ENCODE measurements at places on chromosomes 13 and 19.
A peak's percentile ranks its signal among the peaks of the same experiment; 100 is the strongest.

- no peak for DNase-seq
Measured at GRCh38 chr13:48549658-48550057, 16.8 kb upstream of the RCBTB2 start.

DNA sequence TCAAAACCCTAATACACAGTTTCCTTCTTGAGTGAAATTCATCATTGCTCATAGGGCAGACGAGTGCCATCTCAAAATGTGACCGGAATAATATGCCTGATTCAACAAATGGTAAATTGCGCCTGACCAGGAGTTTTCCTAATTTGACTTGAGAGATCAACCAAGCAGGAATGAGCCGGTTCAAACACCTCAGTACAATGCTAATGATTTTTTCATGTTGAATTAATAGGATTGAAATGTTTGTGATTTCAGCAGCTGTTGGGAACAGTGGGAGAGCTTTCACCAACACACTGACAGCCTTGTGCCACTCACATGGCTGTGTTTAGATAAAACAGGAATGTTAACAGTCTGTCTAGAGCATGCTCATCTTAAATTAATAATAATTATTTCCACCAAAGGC, 484.8 kb downstream of the PCDH9 start:
- no peak for DNase-seq

DNA sequence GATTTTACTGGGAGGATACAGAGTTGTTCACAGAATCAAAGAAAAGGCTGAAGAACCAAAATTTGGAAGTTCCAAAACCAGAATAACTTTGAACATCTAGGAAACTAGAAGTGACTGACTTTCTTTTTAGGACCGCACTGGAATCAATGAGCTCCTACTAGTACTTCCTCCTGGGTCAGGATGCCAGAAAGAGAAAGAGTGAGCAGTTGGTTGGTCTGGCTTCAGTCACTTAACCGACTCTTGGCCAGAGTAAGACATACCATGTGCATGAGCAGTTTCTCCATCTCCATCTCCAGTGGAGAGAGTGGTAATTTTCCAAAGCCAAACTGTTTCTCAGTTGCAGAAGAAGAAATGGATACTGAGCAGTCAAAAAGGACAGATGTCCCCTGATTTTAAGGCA, 27.1 kb upstream of the MTUS2 start:
- no peak for DNase-seq

- DNase-seq = peak; percentile 60
Measured at GRCh38 chr19:48255376-48256303, at the start of gene CARD8. Gene CARD8 (minus strand): TSS chr19:48255912. CDS start chr19:48241020, 14,892 bp downstream.

- DNase-seq = no peak
Measured at GRCh38 chr13:70644052-70644451, 535.8 kb upstream of the KLHL1 start.

- DNase-seq = no peak
Measured at GRCh38 chr13:87259479-87260083, 411.6 kb upstream of the SLITRK5 start.

GRCh38 chr13:30681843-30682242, 53.5 kb upstream of the ALOX5AP start:
- DNase-seq = no peak
